Activated CD4-positive, alpha-beta memory T cell treated with anti-CD3 and anti-CD28 coated beads for 36 hours (primary cell): ENCODE measurements at places on chromosomes 6 and 20. TPM values are rescaled to one million over a fixed set of nuclear protein-coding genes. Genes with fewer than 3 reads are reported as not detected.
A peak's percentile ranks its signal among the peaks of the same experiment; 100 is the strongest.

The TP53TG5 gene
- total RNA-seq, result 0.55 TPM

The TSBP1 gene
- total RNA-seq, result not detected

DNA sequence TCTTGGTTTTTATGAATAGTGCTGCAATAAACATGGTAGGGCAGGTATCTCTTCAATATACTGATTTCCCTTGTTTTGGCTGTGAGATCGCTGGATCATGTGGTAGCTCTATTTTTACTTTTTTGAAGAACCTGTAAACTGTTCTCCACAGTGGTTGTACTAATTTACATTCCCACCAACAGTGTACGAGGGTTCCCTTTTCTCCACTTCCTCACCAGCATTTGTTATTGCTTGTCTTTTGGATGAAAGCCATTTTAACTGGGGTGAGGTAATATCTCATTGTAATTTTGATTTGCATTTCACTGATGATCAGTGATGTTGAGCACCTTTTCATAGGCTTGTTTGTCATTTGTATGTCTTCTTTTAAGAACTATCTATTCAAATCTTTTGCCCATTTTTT, 8.0 kb upstream of the ARG1 start:
- DNase-seq, result no peak
- no peaks in the 10 kb centered on the region for H3K27me3 ChIP-seq
- H3K4me1 ChIP-seq, result peaks cover 5% of the 10 kb centered on the region
- peaks cover 4% of the 10 kb centered on the region for H3K36me3 ChIP-seq

GRCh38 chr6:85172705-85173104, 277.2 kb upstream of the NT5E start:
- no peak overlapping the region for H3K27ac ChIP-seq
- no peak overlapping the region for H3K4me3 ChIP-seq
- no peaks in the 10 kb centered on the region for H3K36me3 ChIP-seq
- DNase-seq, result no peak

DNA sequence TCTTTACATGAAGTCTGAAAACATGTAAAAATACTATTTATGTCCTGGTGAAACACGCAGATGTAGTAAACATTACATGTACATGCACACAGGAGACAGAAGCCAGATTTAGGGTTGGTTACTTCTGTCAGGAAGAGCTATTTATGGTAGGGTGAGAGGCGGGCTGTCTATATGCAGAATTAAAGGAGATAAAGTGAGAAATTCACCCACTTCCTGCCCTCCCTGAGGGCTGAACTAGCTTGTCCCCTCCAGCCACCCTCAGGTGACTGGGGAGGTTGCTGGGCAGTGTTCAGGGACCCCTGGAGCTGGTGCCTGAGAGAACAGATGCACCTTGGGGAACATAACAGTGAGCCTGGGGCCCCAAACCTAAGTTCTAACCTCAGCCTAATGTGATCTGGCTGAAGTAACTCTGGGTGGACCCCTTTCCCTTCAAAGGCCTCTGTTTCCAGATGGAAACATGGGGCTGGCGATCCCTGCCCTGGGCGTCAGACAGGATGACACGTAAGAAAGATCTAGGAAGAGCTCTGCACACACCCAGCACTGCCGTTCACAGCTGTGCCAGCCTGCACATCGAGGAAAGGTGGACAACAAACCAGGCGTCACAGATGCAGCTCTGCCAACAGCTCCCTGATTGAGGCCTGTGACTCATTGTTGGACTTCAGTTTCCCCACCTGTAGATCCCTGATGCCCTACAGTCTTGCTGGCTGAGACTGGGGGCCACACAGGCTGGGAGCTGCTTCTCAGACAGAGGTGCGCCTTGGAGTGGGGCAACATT, 1.3 kb downstream of the PI16 start:
- peaks cover 38% of the 10 kb centered on the region for H3K4me1 ChIP-seq
- DNase-seq, result no peak
- H3K27me3 ChIP-seq, result no peaks in the 10 kb centered on the region
- H3K4me3 ChIP-seq, result peak overlapping the region; percentile 28
- H3K36me3 ChIP-seq, result no peaks in the 10 kb centered on the region

- H3K27me3 ChIP-seq, result no peaks in the 10 kb centered on the region
- no peak for DNase-seq
- H3K4me3 ChIP-seq, result no peak overlapping the region
- H3K4me1 ChIP-seq, result no peaks in the 10 kb centered on the region
Observed at GRCh38 chr6:144265390-144265789, 19.7 kb upstream of the UTRN start.

DNA sequence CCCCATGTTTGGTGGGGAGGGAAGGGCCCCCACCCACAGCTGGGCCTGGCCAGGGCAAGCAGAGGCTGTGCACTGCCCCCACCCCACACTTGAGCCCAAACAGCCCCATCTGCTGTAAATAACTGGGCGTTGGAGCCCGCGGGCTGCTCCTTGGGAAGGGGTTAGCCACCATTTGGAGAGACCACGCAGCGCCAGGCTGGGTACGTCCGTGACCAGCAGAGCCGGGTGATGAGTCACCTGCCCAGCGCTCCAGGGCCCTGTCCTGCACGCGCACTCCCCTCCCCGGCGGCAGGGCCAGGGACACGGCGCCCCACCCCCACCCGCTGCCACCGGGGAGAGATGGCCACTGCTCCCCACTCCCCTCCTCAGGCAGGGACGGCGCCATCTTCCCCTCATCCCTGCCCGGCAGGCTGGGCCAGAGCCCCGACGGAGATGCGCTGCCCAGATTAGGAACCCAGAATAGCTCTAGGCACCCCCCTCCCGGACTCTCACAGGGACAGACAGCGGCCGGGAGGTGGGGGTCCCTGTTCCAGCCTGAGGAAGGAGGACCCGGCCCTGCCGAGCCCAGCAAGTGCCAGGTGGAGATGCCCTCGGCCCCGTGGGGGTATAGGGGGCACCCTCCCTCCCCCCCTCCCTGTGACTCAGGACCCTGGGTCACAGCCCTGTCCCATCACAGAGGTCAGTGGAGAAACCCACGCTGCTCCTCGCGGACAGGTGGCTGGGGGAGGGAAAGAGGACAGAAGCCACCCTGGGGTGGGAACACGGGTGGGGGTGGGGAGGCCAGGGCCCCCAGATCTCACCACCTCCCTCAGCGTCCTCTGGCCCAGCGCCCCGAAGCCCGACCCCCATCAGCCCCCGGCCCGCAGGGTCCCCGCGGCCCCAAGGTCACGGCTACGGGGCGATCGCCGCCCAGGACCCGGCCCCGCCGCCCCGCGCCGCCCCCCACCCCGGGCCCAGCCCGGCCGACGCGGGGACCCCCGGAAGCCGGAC, 642 bp downstream of the EEF1A2 start:
- H3K4me3 ChIP-seq, result no peak overlapping the region
- DNase-seq, result no peak
- peaks cover 18% of the 10 kb centered on the region for H3K27me3 ChIP-seq
- no peaks in the 10 kb centered on the region for H3K4me1 ChIP-seq
- no peak overlapping the region for H3K27ac ChIP-seq

DNA sequence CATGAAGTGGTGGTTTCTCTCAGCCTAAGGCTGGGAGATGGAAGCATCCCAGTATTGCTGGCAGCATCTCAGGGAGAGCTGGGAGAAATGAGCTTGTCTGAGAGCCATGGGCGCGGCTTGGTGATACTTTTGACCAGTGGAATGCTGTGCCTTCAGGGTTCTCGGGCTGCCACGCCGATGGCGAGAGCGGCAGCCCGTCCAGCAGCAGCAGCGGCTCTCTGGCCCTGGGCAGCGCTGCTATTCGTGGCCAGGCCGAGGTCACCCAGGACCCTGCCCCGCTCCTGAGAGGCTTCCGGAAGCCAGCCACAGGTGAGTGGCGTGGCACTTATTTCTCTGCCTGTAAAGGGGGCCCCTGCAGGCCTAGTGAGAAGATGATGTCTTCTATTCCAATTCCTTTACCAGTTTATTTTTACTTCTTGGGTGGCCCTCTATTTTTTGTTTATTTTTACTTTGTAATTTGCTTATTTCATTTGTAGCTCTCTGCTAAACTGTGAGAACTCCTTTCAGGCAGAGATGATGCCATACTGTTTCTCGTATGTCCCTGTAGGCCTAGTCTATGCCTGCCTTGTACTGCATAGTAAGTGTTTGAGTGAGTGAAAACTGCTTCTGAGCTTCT, 71.7 kb downstream of the ASXL1 start:
- H3K4me3 ChIP-seq, result no peak overlapping the region
- H3K4me1 ChIP-seq, result peaks cover 5% of the 10 kb centered on the region
- no peaks in the 10 kb centered on the region for H3K27me3 ChIP-seq
- no peak for DNase-seq
- H3K27ac ChIP-seq, result no peak overlapping the region

DNA sequence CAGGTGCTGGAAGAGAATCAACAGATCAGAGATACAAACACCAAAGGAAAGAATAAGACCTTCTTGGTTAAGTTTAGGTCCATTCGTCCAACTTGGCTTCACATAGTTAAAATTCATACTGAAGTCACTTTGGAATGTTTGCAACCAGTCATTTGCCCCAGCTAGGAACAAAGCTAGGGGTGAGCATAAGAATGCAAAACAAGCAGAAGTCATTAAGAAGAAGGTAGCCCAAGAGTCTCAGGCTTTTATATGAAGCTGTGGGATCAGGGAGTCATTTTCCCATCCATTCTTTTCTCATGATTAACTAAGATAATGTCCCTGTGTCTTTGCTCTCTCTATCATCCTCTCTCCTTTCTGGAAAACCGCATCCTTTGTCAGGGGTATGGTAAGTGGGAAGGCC, 51.5 kb upstream of the TMEM170B start:
- H3K4me3 ChIP-seq, result no peak overlapping the region
- H3K36me3 ChIP-seq, result no peaks in the 10 kb centered on the region
- no peaks in the 10 kb centered on the region for H3K4me1 ChIP-seq
- no peak overlapping the region for H3K27ac ChIP-seq
- no peaks in the 10 kb centered on the region for H3K27me3 ChIP-seq
- DNase-seq, result no peak

- H3K27me3 ChIP-seq, result no peaks in the 10 kb centered on the region
- H3K4me1 ChIP-seq, result peaks cover 29% of the 10 kb centered on the region
- H3K27ac ChIP-seq, result peak overlapping the region; percentile 82
- peak; percentile 57 for DNase-seq
- peaks cover 2% of the 10 kb centered on the region for H3K36me3 ChIP-seq
Observed at GRCh38 chr20:25042531-25043498, 15.1 kb downstream of the ACSS1 start.

- no peaks in the 10 kb centered on the region for H3K36me3 ChIP-seq
- H3K27ac ChIP-seq, result no peak overlapping the region
- H3K4me3 ChIP-seq, result no peak overlapping the region
- H3K4me1 ChIP-seq, result no peaks in the 10 kb centered on the region
Observed at GRCh38 chr6:129194306-129194941, 311.5 kb downstream of the LAMA2 start.
